ENCODE measurements at places on chromosomes 12 and 14. TPM values are rescaled to one million over a fixed set of nuclear protein-coding genes. Genes with fewer than 3 reads are reported as not detected.

Gene IL23A
- total RNA-seq, result 0.81 TPM

DNA sequence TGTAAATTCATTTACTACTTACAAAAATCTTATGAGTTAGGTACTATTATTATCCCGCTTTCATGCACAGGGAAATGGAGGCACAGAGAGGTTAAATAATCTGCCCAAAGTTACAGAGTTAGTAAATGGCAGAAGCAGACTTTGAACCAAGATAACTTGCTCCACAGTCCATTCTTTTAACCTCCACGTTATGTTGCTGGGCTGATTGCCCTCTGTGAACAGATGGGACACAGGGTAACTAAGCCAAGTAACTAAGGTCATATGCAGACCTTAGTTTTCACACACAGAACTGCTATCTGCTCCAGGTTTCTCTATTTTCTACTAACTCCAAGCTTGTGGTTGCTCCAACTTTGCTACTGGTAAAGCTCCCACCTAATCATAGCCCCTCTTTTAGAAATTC lies 147.1 kb upstream of the IFNG-AS1 start:
- no peak for DNase-seq

DNA sequence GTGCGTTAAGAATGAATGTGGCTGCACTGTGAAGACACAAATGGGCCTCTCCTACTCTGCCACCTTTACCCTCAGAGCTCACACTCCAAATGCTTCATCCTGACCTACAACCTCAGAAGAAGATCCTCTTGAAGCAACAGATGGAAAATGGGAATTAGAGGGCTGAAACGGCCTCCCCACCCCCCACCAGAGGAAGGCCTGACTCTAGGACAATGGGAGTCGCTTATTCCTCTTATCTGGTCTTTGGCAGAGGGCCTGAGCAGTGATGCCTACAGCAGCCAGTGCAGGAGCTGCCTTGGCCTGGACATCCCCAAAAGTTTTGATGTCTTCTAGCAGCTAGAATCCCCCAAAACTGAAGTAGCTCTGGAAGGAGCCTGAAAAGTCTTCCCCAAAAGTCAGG lies 29.2 kb downstream of the BTBD7 start:
- DNase-seq, result no peak

GRCh38 chr12:52411815-52412214 lies 5.7 kb upstream of the KRT82 start:
- DNase-seq, result no peak

GRCh38 chr14:21347201-21347600 lies 36.6 kb downstream of the SUPT16H start:
- no peak for DNase-seq

All from upper lobe of right lung (tissue), 1 donor.